ENCODE measurements at places on chromosomes 2 and 18.

GRCh38 chr2:217127744-217128143, 267.9 kb upstream of the TNP1 start:
- no peak for DNase-seq

GRCh38 chr18:37497853-37498518, 67.6 kb downstream of the CELF4 start:
- no peak for DNase-seq

- DNase-seq, result no peak
These were observed 10.4 kb downstream of the MYT1L start for GRCh38 chr2:2320486-2321199.

GRCh38 chr18:22713511-22713910, 219.6 kb upstream of the RBBP8 start:
- no peak for DNase-seq

DNA sequence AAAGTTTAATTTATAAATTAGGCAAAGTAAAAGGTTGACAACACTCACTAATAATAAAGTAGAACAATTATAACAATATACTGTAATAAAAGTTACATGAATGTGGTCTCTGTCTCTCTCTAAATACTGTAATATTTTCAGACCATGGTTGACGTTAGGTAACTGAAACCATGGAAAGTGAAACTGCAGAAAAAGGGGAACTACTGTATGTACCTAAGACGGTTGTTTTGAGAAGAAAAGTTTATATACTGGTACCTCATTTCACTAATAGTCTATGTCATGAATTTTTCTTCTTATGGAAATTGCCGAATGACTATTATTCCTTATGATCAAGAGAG, 166.7 kb upstream of the ZNF521 start:
- no peak for DNase-seq

DNA sequence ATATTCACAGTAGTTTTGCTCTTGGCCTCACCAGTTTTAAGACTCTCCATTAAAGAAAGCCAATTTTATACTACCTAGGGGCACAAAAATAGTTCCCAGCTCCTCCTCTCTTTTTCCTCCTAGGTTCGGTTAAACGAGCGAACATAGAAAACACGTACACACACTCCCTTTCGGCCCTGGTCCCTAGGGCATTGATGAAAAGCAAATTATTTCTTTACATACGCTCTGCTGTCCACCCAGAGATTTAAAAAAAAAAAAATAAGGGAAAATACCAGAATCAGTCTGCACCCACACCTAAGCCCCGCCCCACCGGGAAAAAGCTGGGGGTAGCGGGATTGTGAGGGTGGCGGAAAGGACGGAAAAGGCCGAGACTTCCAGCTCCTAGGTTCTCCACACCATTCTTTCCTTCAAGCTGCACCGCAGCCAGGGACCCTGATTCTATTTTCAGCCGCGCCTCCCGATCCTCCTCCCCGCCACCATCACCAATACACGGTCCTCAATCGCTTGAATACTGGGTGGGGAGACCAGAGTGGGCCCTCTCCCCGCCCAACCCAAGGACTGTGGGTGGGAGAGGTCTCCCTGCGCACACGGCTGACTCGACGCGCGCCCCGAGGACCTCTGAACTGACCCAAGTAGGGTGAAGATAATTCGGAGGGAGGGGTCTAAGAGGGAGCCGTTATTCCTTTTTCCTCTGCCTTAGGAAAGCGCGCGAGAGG, 769 bp downstream of the ATF2 start:
- no peak for DNase-seq

GRCh38 chr2:236781933-236782816, 212.6 kb downstream of the ACKR3 start:
- DNase-seq, result no peak

GRCh38 chr2:183242937-183243336, 118.7 kb downstream of the NUP35 start:
- no peak for DNase-seq

GRCh38 chr18:78670778-78671391, 308.7 kb upstream of the SALL3 start:
- DNase-seq, result no peak

DNA sequence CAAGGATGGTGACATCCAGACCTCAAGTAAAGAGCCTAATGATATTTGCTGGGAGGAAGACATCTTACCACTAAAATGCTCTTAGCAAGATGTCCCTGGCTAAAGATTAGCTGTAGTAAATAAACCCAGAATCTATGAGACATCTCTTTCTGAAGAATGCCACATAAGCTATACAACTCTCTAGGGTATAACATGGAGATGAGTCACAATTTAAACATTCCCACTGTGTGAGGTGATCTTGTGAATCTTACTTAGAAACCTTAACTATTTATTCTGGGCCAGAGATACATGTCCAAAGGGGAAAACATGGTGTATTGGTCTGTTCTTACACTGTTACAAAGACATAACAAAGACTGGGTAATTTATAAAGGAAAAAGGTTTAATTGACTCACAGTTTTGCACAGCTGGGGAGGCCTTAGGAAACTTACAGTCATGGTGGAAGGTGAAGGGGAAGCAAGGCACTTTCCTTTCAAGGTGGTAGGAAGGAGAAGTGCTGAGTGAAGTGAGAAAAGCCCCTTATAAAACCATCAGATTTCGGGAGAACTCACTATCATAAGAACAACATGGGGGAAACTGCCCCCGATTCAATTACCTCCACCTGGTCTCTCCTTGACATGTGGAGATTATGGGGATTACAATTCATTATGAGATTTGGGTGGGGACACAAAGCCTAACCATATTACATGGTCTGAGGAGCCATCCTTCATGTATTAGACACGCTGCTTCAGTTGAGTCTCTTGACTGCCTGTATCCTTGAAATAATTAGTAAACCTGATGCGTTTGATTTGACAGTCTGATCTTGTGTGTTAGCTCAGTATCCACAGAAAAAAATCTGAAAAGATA, 17.1 kb downstream of the KRCC1 start:
- DNase-seq, result no peak

GRCh38 chr2:11985817-11986566, 239.6 kb downstream of the LPIN1 start:
- DNase-seq, result no peak

GRCh38 chr2:219272995-219273394, 6.2 kb upstream of the DNAJB2 start:
- DNase-seq, result no peak

DNA sequence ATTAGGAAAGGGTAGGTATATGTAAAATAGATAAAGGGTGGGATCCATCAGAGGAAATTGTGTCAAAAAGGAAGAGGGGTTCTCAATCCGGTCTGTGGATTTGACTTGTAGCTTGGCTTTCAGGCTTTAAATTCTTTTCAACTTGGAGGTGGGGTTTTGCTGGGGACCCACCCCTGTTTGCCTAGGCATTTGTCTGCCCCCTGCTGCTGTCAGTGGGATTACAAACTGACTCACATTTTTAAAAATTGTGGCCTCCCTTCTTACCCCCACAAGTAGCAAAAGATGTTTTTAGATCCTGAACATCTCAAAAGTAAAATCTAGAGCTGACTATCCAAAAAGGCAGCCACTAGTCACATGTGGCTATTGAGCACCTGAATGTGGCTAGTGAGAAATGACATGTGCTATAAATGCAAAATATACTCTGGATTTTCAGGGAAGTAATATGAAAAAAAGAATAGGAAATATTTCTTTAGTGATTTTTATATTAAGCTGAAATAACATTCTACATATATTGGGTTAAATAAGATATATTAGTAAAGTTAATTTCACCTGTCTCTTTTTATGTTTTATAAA, 178.9 kb downstream of the GFPT1 start:
- DNase-seq, result no peak

GRCh38 chr18:22952525-22952924, 19.4 kb downstream of the RBBP8 start:
- DNase-seq, result no peak

GRCh38 chr2:11907190-11907589, 160.8 kb downstream of the LPIN1 start:
- no peak for DNase-seq

- no peak for DNase-seq
These were observed 47.0 kb upstream of the TTC39C start for GRCh38 chr18:23967321-23968089.

GRCh38 chr2:221001381-221001801, 570.7 kb downstream of the EPHA4 start:
- no peak for DNase-seq

GRCh38 chr2:217939629-217940245, 63.1 kb downstream of the TNS1 start:
- no peak for DNase-seq

DNA sequence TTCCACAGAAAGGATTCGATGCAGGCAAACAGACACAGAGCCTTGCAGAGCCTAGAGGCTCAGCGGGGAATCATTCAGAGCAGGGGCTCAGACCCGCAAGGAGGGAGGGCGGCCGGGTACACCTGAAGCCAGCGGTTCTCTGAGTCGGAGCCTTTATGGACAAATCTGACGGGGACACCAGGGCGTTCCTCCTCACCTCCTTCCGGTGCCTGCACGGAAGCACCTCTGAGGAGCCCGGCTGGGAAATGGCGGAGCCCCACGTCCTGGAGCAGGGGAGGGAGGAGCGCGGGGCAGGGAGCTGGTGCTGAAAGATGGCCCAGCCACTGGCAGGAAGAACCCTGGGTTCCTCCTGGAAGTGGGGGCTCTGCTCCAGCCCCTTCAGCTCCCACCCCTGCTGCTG, 193.5 kb upstream of the ALKAL2 start:
- no peak for DNase-seq

- no peak for DNase-seq
These were observed 33.3 kb downstream of the NDUFA10 start for GRCh38 chr2:239991689-239992314.

GRCh38 chr18:50776383-50776782, 43.4 kb downstream of the MRO start:
- DNase-seq, result no peak

DNA sequence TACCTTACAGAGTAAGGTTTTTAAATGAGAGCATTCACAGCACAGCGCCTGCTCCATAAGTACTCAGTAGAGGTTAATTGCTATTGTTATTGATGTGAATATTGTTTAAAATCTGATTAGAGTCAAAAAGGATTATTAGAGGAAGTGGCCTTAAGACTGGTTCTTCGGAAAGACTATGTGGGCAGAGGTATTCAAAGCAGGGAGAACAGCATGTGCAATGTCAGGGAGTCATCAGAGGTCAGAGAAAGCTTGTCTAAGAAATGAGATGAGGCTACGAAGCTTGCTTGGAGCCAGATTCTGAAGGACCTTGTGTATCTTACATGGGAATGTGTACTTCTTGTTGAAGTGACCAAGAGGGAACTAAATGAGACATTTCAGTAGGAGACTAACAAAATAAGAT, 49.8 kb downstream of the PMS1 start:
- no peak for DNase-seq

GRCh38 chr2:26535663-26536275, 57.8 kb upstream of the OTOF start:
- no peak for DNase-seq

DNA sequence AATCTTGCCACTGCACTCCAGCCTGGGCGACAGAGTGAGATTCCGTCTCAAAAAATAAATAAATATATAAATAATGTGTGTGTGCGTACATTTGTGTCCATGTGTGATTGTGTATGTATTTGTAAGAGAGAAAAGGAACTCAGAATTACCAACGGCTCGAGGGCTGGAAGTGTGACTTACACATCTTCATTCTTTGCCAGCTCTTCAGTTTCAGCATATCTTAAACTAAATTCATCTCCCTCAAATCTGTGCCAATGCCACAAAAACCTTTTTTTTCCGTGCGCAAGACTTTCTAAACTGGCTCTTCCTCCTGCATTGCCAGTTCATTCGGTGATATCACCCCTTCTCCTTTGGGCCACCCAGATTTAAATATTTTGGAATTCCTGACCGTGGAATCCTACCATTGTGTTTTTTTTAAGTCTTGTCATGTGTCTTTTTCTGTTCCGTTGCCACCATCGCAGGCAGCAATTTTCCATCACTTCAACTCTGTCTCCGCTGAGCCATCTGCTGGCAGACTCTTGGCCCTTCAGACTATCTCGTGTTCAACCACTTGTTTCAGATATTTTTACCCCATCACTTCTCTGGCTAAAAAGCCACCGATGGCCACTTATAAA, 77.0 kb upstream of the ZNF532 start:
- DNase-seq, result no peak

- DNase-seq, result no peak
These were observed 580.1 kb downstream of the ZEB2 start for GRCh38 chr2:143939626-143940330.

DNA sequence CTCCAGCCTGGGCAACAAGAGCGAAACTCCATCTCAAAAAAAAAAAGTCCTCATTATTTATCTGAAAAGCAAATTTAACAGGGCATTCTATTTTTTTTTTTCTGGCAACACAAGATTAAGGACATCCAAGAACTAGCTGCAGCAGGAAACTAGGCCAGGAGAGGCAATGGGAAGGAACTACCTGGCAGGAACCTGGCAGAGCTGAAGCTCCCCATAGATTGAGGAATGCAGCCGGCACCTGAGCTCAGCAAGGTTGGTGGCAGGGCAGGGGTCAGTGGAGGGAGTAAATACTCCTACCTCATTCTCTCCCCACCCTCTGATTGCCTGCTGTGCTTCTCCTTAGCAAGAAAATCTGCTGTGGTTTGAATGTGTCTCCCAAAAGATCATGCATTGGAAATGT, 30.4 kb upstream of the LAPTM4A start:
- DNase-seq, result no peak

GRCh38 chr2:178363252-178363651, 87.7 kb downstream of the PRKRA start:
- no peak for DNase-seq

- DNase-seq, result no peak
These were observed 46.7 kb upstream of the STK17B start for GRCh38 chr2:196218106-196218505.

- DNase-seq, result no peak
These were observed 1642.5 kb upstream of the TMEFF2 start for GRCh38 chr2:193837111-193837738.

GRCh38 chr2:229673676-229674075, 40.7 kb downstream of the DNER start:
- DNase-seq, result no peak

GRCh38 chr2:240893363-240893844, 2.6 kb downstream of the MAB21L4 start:
- DNase-seq, result no peak

GRCh38 chr18:58842978-58843687, 21.5 kb upstream of the ZNF532 start:
- DNase-seq, result no peak

DNA sequence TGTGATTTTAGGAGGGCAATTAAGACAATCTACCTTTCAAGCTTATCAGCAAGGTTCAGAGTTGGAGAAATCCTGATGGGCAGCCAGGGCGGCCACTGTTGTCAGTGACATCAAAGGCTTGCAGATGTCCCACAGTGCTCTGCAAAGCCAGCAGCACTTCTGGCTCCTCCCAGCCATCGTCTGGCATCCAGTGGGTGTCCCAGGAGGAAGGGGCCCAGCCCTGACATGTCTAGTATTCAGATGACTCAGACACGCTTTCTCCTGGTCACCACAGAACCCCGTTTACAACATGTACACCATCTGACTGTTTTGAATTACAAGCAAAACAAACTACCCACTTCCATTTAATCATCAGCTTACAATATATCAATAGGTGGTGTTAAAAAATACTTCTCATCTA, 61.4 kb downstream of the CYRIA start:
- DNase-seq, result no peak

DNA sequence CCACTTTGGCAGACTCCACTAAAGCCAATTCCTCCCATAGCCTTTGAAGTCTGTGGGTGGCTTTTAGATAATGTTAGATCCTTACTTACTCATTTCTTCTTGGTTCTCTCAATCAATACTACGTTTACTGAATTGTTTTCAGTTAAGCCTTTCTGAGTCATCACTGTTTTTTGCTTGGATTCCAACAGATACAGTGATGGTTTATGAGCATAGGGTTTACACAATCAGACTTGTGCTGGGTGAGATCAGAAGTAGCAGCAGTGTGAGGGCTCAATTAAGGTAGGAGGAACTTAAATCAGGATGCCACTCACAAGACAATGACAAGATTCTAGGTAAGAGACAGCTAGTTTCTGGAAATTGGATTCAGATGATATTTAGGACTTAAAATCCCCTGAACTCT, 297.7 kb upstream of the DOK6 start:
- no peak for DNase-seq

Measured in stimulated activated CD8-positive, alpha-beta memory T cell treated with anti-CD3 and anti-CD28 coated beads, Interleukin-7, amount 100 ng/mL, for 1 hour (primary cell).